ELF-1 (cell line): ENCODE measurements at places on chromosomes 12 and 14.

DNA sequence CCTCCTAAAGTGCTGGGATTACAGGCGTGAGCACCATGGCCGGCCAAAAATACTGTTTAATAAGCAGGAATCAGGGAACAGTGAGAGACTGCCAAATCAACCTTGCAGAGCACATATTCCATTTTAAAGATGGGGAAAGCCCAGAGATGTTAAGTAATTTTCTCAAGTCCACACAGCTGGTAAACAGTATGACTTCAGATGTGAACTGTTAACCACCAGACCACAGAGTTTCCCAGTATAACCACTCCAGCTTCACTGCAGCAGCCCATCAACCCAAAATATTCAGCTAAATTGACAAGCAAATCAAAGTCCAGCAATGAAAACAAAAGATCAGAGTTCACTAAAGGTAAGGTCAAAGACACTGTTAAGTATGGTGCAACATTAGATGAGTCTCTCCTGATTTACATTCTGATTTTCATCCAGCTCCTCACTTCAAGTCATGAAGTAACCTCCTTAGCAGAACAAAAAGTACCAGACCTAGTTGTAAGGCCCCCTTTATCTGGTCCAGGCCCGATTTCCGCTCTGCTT is 82.1 kb downstream of the TRAFD1 start:
- no peak for DNase-seq

DNA sequence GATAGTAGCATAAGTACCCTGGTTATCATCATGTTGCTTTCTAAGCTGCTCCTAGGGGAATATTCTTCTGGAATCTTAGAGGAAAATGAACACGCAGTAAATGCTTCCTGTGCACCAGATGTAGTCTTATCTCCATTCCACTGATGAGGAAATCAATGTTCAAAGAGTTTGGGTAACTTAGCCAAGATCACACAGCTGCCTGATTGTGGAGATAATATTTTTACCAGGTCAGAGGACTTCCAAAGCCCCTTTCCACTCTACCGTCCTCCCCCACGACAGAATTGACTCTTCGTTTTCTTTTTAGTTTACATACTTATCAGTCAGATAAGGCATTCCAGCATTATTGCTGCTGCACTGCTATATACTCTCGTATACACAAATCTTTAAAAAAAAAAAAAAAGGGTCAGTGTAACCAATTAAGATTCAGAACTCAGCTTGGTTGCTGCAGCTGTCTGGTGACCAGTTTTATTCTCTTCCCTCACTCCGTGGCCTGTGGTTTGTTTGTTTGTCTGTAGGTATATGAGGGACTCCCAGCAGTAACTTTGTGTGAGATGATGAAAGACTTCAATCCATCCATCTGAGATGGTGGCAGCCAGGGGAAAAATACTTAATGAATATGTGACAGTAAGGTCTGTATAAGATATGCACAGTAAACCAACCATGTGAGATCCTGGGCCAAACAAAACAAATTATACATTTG is 110.5 kb downstream of the TGFB3 start:
- DNase-seq: no peak

- no peak for DNase-seq
Observed at GRCh38 chr12:43241986-43242385, 310.0 kb downstream of the ADAMTS20 start.

DNA sequence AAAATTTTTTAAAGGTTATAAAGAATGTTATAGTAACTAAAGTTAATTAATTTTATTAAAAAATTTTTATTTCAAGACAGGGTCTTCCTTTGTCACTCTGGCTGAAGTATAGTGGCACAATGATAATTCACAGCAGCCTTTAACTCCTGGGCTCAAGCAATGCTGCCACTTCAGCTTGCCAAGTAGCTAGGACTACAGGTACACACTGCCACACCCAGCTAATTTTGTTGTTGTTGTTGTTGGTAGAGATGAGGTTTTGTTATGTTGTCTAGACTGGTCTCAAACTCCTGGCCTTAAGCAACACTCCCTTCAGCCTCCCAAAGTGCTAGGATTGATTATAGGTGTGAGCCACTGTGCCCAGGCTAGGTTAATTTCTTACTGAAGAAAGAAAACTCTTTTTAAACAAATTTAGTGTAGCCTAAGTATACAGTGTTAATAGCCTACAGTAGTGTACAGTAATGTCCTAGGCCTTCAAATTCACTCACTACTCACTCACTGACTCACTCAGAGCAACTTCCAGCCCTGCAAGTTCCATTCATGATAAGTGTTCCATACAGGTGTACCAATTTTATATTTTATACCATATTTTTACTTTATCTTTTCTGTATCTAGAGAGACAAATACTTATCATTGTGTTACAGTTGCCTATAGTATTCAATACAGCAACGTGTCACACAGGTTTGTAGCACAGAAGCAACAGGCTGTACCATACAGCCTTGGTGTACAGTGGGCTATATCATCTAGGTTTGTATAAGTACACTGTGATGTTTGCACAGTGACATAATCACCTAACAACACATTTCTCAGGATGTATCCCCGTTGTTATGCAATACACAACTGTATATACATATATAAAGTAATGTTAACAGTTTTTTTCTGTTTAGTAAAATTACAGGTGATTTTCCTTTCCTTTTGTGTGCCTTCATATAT is 24.7 kb upstream of the DNAAF2 start:
- DNase-seq: no peak

DNA sequence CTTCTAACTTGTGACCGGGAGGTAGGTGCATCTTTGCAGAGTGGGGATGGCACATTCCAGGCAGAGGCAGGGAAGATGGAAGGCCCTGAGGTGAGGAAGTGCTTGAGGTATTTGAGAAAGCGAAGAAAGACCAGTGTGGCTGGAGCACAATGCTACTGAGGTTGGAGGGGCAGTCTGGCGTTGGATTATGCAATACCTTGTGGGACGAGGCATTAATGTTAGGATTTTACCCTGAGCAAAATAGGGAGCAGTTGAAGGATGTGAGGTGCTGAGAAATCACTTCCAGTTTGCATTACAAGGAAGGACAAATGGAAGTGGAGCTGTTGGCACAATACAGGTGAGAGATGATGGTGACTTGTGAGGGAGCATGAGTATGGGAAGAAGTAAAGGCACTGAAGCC is 145.5 kb downstream of the KCNA5 start:
- no peak for DNase-seq
